ENCODE measurements at places on chromosomes 12 and 14.

DNA sequence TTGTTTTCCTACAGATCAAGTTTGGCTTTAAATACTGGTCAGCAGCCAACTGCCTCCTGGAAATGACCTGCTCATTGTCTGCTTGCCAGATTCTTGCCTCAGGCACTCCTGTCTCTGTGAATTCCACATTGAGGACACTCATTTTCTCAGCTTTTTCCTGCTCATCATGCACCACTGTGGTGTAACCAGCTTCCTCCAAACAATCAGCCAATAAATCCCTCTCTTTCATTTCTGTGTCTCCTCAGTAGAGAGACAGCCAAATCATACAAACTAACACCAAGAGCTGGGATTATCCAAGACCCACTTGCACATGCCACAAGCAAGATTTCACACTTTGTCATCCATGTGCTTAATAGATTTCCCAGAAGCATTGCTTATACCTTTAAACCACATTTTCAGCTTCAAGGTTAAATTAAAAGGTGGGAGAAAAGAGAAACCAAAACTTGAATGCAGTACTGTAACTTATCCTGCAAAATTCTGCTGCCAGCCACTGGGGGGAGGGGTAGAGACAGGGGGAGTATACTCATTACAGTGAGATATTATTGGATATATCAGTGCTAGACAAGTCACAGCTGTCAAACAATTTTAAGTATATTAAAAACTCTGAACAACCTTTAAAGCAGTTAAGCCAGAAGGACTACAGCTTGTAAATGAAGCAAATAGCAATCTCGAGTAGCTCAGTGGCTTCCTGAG lies 105.0 kb downstream of the PPP2R5E start:
- no peak for DNase-seq

DNA sequence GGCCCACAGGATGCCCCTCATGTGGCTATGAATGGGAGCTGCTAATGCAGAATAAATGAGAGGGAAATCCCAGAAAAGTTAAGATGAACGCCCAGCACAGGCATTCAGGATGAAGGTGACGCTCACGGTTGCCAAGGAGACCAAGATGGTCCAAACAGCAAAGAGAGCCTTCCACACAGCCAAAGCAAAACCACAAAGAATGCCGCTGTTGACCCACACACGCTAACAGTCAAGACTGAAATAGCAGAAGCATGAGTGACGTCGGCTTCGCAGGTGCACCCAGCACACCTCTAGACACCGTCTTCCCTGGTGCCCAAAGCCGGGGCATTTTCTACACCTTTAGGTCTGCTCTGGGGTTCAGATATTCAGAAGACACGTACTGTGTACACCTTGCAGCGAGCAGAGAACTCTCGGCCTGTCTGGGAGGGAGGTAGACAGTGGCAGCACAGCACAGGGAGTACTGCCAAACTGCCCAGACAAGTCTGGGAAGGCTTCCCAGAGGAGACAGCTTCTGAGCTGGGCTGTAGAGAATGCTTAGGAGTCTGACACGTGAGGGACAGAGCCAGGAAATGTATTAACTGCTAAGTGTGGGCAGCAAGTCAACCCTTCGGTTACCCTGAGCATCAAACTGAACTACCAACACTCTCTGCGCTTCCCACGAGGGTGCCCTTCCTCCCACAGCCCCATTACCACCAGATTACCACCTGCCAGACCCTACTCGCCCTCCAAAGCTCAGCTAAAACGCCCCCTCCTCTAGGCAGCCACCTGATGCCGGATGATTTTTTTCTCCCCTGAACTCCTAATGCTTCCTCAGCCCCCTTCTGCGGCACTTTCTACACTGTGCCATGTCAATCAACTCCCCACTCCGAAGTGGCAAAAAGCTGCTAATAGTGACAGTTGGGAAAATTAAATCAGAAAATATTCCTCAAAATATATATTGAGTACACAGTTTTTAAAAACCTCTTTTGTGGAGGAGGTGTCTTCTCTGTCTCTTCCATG lies 50.1 kb downstream of the CCDC88C start:
- DNase-seq = no peak

- DNase-seq = no peak
Measured at GRCh38 chr12:93946542-93947150, 201.7 kb upstream of the PLXNC1 start.

GRCh38 chr12:132264086-132265010 lies 65.0 kb downstream of the GALNT9 start:
- DNase-seq = no peak

DNA sequence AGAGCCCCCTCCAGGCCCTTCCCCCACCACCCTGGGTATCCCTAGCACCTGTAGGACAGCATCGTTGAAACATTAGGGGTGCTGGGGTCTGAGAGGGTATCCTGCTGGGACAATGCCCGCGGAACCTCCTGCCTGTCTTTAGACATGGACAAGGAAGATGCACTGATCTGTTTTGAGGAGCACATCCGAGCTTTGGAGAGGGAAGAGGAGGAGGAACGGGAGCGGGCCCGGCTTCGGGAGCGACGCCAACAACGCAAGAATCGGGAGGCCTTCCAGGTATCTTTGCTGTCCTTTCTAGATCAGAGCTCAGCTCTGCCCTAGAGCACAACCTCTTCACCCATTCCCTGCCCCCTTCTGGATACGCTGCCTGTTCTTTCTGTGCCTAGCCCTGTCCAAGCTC lies 13.2 kb downstream of the PRPF40B start:
- DNase-seq = no peak

DNA sequence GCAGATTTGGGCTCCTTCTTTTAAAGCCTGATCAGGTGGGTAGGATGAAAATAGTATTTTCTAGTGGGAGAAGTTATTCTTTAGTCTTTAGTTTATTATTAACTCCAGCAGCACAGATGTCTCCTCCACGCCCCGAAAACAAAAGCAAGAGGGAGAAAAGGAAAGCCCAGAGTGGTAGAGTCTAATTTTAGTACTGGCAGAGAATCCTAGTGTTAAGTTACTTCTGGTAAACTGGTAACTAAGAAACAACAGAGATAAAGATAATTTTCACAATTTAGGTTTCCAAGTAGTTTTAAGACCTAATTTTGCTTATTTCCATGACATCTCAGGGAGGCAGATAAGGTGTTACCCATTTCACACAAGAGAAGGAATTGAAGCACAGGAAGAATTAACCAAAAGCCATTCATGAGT lies 16.3 kb downstream of the ATP5MC2 start:
- no peak for DNase-seq

- DNase-seq = no peak
Measured at GRCh38 chr12:2049604-2050540, 2.9 kb upstream of the CACNA1C start.

DNA sequence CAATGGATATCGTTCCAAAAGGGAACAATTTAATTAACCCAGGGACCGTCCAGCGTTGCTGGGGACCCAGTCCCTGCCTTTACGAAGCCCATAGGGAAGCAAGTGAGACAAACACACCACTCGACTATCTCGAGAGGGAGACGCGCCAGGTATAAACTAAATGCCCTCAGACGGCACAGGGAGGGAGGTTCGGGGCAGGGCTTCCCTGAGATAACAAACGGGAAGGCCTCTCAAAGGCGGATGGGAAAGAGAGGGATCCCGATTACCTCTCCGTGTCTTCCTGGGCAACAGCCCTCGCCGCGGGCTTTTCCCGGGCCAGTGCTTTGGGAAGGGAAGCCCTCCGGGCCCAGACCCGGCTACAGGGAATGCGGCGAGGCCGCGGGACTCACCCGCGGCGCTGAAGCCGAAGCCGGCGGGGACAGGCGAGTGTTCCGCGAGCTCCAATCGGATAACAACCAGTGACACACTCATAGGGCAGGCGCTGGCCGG lies 390 bp downstream of the BRAP start:
- DNase-seq = no peak

All from stimulated activated CD8-positive, alpha-beta memory T cell treated with anti-CD3 and anti-CD28 coated beads, Interleukin-7, amount 100 ng/mL, for 1 hour (primary cell).